ENCODE measurements at places on chromosomes 12 and 14. TPM values are rescaled to one million over a fixed set of nuclear protein-coding genes. Genes with fewer than 3 reads are reported as not detected.

DNA sequence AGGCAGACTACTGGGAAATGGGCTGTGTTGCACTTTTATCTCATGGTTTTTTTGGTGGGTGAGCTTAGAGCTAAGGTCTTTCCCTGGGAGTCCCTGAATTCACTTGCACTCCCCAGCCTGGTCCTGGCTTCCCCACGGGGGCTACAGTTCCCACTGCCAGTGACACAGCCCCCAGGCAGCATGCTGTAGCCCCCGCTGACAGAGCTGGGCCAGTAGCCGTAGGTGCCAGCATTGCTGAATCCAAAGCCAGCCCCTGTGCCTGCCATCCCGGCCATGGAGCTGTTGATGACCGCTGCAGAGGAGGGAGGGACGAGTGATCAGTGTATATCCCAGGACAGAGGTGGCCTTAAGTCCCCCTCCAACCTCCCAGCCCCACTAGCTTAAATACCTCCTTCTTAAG is 6.9 kb upstream of the KRT72 start:
- no peaks in the 10 kb centered on the region for H3K36me3 ChIP-seq
- no peak overlapping the region for H3K4me3 ChIP-seq
- peaks cover 68% of the 10 kb centered on the region for H3K4me1 ChIP-seq
- H3K27me3 ChIP-seq = peaks cover 3% of the 10 kb centered on the region

- no peaks in the 10 kb centered on the region for H3K36me3 ChIP-seq
- H3K27ac ChIP-seq = no peak overlapping the region
- H3K4me1 ChIP-seq = no peaks in the 10 kb centered on the region
- DNase-seq = no peak
- peaks cover 2% of the 10 kb centered on the region for H3K27me3 ChIP-seq
- no peak overlapping the region for H3K4me3 ChIP-seq
Measured at GRCh38 chr12:119645535-119646059, 22.3 kb upstream of the PRKAB1 start.

KIF5A gene
- 1.4 TPM for total RNA-seq

- no peak for DNase-seq
- peak overlapping the region; percentile 88 for H3K27ac ChIP-seq
- H3K4me3 ChIP-seq = peak overlapping the region; percentile 68
Measured at GRCh38 chr12:53200107-53200457, 7.0 kb downstream of the ITGB7 start.

DNA sequence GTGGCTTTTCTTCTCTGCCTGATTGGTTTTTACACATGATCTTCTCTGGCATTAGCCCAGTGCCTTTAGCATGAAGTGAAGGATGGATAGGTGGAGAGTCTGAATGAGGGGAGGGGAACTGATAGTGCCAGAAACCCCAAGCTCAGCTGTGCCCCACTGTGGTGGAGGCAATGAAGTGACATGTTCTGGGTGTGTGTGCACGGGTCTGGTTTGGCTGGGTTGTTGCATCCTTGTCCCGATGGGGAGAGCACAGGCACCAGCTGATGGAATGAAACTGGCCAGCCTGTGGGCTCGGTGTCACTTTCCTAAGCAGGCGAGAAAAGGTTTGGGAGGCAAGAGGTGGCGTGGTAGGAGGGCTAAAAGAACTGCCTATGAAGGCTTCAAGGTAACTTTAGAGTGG is 65.3 kb downstream of the CACNA1C start:
- no peaks in the 10 kb centered on the region for H3K27me3 ChIP-seq
- H3K36me3 ChIP-seq = no peaks in the 10 kb centered on the region
- no peak overlapping the region for H3K4me3 ChIP-seq

- H3K4me1 ChIP-seq = no peaks in the 10 kb centered on the region
- no peak overlapping the region for H3K27ac ChIP-seq
- H3K36me3 ChIP-seq = no peaks in the 10 kb centered on the region
Measured at GRCh38 chr14:68160779-68161546, 341.4 kb downstream of the RAD51B start.

FITM1 gene
- total RNA-seq = 1.4 TPM

GRCh38 chr14:78863143-78863542 is 693.0 kb downstream of the NRXN3 start:
- H3K4me1 ChIP-seq = no peaks in the 10 kb centered on the region
- no peaks in the 10 kb centered on the region for H3K36me3 ChIP-seq
- H3K27me3 ChIP-seq = no peaks in the 10 kb centered on the region
- peak; percentile 49 for DNase-seq

CLEC9A gene
- not detected for total RNA-seq

GRCh38 chr14:79602045-79602444 is 609.3 kb downstream of the DIO2 start:
- H3K36me3 ChIP-seq = no peaks in the 10 kb centered on the region
- H3K4me1 ChIP-seq = no peaks in the 10 kb centered on the region
- H3K27ac ChIP-seq = no peak overlapping the region
- no peak for DNase-seq

GRCh38 chr14:95993768-95994592 is 45.2 kb upstream of the C14orf132 start:
- no peaks in the 10 kb centered on the region for H3K36me3 ChIP-seq
- no peak overlapping the region for H3K4me3 ChIP-seq
- no peak overlapping the region for H3K27ac ChIP-seq
- peaks cover 19% of the 10 kb centered on the region for H3K27me3 ChIP-seq
- H3K4me1 ChIP-seq = no peaks in the 10 kb centered on the region

GRCh38 chr14:47917344-47917954 is 242.0 kb upstream of the MDGA2 start:
- no peak overlapping the region for H3K4me3 ChIP-seq
- no peak for DNase-seq
- no peaks in the 10 kb centered on the region for H3K36me3 ChIP-seq
- no peak overlapping the region for H3K27ac ChIP-seq

TAS2R10 gene
- not detected for total RNA-seq

DNA sequence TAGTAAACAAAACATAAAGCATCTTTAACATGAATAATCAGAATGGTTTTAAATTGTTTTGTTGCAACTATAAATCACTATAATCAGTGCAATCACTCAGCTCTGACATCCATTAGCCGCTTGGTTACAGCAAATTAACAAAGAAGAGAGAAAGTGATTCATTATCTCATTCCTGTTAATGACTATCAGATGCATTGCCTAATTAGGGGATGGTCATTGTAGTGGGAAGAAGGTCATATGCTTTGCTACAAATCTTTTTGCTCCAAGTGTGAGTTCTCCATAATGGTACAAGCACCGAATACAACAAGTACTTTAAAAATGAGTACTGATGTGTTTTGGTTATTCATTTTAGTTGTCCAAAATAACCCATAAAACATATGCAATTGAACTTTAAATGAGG is 272.0 kb downstream of the AKAP6 start:
- no peaks in the 10 kb centered on the region for H3K27me3 ChIP-seq
- H3K4me3 ChIP-seq = no peak overlapping the region
- no peaks in the 10 kb centered on the region for H3K36me3 ChIP-seq
- no peak for DNase-seq
- H3K27ac ChIP-seq = no peak overlapping the region
